ENCODE measurements at places on chromosomes 4 and X.

DNA sequence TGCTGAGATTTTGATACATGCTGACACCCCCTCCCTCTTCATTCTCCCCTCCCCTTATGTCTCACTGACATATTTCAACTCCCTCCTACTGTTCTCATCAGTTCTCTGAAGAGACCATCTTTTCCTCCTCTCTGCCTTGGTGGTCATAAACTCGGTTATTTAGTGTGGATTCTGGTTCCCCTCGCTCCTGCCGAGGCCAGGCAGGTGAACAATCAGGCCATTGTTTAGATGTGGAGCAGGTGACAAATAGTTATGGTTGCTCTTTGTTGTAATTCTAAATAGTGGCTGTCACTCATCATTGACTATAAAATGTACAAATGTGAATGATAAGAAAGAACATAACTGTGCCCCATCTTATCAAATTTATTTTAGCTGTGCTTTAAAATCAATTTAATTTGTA, 324.6 kb downstream of the BCOR start:
- DNase-seq, result no peak

DNA sequence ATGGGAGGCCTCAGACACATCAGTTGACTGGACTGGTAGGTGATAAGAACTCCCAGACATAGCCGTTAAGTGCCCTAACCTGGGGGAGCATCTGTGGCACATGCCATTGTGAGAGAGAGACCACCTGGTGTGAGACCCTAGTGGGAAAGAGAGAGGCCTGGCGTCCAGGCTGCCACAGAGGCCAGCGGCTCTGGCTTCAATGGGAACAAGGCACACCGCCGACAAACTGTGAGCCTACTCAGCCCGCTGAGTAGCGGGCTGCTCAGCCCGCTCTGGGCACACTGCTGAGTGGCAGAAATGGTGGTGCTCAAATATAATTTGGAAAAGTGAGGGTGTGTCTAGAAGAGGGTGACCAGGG, 34.0 kb downstream of the PHKA2 start:
- no peak for DNase-seq

GRCh38 chr4:7092026-7092425, 24.2 kb upstream of the GRPEL1 start:
- no peak for DNase-seq

GRCh38 chr4:32985256-32985655, 2265.1 kb downstream of the PCDH7 start:
- DNase-seq, result no peak

- no peak for DNase-seq
Measured at GRCh38 chr4:40140196-40140595, 56.6 kb upstream of the RHOH start.

GRCh38 chr4:7872264-7872771, 67.3 kb downstream of the AFAP1 start:
- DNase-seq, result peak; percentile 82

GRCh38 chr4:85543832-85544231, 68.9 kb downstream of the ARHGAP24 start:
- no peak for DNase-seq

DNA sequence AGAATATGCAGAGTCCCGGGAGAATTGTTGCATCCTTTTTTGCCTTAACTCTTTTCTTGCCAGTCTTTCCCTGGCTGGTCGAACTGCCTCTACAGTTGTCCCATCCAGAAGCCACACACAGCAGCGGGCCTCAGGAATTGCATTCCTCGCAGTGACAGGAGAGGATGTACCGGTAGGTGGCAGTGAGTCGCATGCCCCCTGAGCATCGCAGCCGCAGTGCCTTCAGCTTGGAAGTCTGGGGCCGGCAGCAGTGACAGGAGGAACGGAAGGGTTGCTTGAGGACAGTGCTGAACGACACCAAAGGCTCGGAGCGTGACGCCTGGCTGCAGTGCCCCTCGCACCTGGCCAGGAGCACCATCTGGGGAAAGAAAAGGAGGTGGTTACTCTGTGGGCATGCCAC, 23.5 kb downstream of the NDP start:
- peak; percentile 61 for DNase-seq

- DNase-seq, result no peak
Measured at GRCh38 chrX:141928432-141928831, 24.7 kb downstream of the MAGEC1 start.

DNA sequence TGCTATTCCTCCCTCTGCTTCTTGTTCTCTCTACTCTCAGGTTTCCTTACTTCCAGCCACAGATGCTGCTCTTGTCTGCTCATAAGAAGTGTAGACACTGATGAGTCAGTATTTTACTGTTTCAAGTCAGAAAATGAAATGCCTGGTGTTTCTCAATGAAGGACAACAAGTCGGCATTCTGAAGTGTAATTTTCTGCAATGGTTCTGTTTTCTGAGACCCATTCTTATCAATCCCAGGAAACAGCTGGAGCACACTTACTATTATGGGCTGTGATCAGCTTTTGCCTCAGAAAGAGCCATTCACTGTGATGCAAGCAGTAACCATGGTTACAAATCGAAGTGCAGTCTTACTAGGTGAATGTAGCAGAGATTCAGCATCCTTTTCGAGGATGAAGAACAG, 42.0 kb downstream of the SLC4A4 start:
- no peak for DNase-seq

DNA sequence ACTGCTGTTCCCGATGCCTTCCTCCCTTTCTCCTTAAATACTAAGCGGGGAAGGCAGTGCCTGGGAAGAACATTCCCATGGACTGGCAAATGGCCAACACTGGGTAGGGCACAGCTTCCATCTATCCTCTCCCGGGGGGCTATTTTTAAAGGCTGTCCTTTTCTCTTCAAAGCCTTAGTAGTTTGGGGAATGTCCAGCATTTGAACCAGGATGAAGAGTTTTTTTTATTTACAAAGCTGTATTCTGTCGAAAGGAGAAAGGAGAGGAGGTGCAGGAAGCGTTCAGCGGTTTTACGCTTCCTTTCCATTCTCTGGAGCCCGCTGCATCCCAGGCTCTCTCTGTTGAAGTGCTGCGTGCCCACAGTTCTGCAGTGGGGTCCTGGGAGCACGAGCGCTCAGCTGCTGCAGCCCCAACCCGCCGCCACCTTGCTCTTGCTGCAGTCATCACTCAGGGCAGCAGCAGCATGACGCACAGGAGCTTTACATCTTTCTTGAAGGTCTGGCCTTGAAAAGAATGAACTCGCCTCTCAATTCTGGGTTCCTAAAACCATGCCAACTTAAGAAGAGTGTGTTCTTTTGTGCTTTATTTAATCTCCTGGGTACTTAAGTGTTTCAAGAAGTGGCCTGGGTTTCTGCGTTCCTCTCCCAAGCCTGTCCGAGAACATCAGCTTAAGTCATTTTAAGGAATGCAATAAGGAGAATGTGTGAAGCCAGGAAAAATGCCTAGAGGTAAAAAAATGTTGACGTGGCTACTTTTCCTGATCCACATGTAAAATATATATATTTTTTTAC, 427.2 kb downstream of the MAPK10 start:
- DNase-seq, result no peak

DNA sequence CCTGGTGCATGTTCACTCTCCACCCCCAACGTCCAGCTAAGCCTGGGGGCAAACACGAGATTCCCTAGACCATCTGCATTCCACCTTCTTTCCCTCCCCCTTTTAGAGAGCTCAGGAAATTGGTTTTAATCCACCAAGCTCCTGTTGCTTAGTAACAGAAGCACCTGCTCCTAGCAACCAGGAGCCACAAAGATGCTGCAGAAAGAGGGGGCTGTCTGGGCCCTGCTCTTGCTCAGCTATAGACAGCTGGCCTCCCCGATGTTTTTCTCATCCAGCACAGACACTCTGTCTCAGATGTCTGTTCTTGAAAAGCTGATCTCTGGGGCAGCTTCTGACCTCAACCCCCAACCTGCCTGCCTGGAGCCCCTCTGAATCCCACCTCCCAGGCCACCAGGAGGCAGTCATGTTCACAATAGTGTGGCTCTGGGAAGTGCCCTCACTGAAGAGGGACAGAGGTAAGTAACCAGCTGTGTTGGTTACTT, 71.5 kb downstream of the SLC16A2 start:
- DNase-seq, result no peak

DNA sequence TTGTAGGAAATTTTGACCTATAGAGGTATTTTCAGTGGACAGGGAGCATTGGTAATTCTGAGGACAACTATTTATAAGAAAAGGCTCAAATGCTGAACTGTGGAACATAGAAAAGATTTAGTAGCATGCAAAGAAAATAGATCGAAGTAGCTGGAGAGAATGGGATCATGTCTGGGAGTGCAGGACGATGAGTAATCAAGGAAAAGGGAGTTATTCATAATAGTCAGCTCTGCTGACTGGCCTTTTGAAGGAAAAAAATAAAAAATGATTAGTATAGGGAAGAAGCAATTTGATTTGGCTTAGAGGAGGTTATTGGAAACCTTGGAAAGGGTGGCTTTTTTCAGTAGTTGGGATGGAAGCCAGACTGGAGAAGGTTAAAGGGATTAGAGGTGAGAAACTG, 22.9 kb upstream of the ANK2 start:
- DNase-seq, result no peak

GRCh38 chrX:46917622-46918021, 5.4 kb downstream of the JADE3 start:
- DNase-seq, result no peak

DNA sequence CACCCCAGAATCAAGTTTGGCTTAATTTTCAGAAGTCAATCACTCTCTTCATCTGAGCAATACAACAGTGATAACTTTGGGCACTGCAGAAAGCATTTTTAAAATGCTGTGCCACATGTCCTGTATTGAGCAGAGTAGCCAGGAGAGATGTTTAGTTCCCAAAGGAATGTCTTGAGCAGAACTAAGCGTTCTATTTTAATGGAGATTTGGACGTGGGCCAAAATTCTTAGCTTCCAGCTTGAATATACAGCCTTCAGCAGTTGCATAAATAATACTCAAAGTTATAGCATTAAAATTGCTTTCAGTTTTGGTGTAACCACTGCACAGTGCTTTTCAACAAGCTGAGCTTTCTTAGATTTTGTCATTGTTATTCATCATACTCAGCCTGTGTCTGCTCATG, 679.2 kb downstream of the NLGN4X start:
- DNase-seq, result no peak

- DNase-seq, result no peak
Measured at GRCh38 chrX:143648705-143649104, 12.8 kb upstream of the SLITRK4 start.

DNA sequence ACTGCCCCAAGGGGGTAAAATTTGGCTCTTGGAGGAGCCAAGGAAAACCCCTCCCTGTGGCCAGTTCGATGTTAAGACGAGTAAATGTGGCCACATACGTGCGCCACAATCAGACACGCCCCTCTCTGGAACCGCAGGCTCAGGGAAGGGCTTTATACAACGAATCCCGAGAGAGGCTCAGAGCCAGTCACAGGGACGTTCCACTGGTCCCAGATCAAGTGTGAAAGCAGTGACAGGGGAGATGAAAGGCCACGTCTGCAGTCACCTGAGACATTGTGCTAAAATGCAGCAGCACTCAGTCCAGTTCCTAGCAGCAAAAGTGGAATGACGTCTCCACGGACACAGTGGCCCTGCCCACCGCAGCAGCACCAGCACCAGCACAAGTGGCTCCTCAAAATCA, 68.0 kb downstream of the ACOX3 start:
- no peak for DNase-seq

DNA sequence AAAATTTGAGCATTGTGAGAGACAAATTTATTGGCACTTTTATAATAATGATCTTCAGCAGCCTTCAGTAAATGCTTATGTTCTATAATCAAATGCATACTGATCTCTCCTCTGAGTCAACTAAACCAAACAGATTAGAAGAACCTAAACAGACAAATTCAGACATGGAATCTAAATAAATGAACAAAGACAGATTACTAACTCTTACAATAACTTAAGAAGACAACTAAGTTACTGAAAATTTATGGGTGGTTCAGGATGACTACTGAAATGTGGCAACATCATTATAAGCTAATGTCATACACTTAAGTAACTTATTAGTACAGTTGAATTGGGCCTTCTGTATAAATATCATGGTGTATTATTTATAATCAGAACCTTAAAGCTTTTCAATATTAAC, 127.3 kb downstream of the NEK1 start:
- no peak for DNase-seq

DNA sequence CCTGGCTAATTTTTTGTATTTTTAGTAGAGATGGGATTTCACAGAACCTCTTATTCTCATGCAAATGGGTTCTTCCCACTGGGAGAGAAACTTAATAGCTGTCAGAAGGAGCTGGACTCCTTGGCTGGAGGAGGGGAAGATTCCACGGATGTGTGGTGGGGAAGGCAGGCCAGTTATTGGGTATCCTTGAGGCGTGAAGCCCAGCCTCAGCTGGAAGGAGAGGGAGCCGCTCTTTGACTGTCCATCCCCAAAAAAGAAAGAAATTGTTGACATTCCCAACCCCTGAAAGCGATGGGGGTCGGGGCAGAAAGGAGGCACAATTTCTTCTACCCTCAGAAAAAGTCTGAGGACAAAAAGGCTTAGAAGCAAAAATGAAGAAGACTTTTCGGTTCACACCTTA, 983.1 kb upstream of the PABPC4L start:
- DNase-seq, result no peak

GRCh38 chrX:86263526-86263925, 115.3 kb downstream of the DACH2 start:
- DNase-seq, result no peak

DNA sequence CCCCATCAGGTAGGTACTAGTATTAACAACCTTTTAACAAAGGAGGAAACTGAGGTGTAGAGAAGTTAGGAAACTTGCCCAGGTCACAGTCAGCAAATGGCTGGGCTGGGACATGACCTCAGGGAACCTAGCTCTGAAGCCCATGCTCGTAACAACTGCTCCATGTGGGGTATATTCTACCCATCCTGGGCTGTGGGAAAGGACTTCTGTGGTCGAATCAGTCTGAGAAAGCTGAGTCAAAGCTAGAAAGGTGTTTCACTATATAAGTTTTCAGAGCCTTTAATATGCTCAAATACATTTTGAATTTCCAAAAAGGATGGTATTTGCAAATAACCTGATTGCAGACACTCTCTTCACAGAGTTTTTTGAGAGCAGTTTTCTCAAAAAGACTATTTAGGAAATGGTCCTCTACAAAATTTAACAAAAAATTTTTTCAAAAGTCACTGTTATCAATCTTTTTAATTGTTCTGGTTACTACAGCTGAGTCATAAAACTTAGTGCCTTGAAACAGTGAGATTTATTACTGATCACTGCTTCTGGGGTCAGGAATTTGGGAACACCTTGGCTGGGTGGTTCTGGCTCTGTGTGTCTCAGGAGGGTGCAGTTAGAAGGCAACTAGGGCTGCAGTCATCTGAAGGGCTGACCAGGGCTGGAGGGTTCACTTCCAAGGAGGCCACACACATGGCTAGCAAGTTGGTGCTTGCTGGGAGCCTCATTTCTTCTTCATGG, 53.6 kb downstream of the NSG1 start:
- no peak for DNase-seq

- peak; percentile 1 for DNase-seq
Measured at GRCh38 chr4:174828845-174829701, at the start of gene GLRA3. GLRA3 (minus strand) TSS chr4:174829247; CDS start chr4:174828811, 436 bp downstream.

Data from cerebellum (tissue), 4 donors.